ENCODE measurements at places on chromosomes 5 and 9.

- no peak for DNase-seq
Observed at GRCh38 chr5:126055348-126055729, 367.9 kb upstream of the GRAMD2B start.

DNA sequence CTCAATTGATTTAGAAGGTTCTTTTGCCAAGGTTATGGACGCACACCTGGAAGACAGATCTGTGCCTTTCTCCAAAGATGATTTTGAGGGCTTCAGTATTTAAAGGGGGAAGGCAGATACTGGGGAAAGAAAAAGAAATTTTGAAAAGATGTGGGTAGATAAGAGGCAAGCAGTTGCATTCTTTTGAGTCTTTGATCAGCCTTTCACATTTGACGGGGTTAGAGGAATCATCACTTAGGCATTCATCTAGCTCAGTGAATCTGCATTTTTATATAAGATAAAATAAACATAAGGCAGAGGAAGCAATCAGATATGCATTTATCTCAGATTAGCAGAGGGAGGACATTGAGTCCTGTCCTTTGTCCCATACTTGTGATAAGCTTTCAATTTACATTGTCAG is 243.4 kb upstream of the RAI14 start:
- no peak for DNase-seq

GRCh38 chr9:83108208-83108607 is 45.3 kb upstream of the RASEF start:
- DNase-seq: no peak

- DNase-seq: no peak
Observed at GRCh38 chr5:174623433-174624019, 100.9 kb upstream of the MSX2 start.

GRCh38 chr5:169416583-169417196 is 115.8 kb upstream of the SLIT3 start:
- DNase-seq: no peak

GRCh38 chr9:13957089-13957488 is 356.9 kb downstream of the NFIB start:
- no peak for DNase-seq

DNA sequence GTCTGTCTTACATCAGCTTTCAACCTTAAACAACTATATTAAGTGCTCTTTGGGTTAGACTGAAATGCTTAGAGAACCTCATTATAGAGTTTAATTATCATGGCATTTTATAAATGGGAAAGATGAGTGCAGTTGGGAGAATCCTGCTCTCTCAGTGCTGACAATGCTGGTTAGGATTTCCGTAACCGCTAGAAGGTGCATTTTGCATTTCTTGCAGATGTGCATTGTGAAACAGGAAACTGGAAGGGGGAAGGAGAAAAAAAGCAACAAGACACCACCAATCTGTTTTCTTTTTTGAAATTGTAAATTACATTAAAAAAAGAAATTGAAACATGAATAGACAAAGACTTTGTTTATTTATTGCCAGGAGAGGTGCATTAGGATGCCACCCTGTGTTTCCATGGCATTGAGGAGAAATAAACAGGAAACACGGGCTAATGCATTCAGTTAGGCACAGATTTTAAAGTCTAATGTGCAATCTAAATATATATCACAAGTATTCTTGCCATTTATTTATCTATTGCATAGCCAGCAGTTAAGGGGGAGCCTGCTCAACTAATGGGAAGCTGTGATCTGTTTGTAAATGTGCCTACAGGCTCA is 478.9 kb downstream of the PSAT1 start:
- no peak for DNase-seq

GRCh38 chr5:167812871-167813270 is 478.6 kb upstream of the WWC1 start:
- no peak for DNase-seq

- DNase-seq: peak; percentile 69
Observed at GRCh38 chr9:37753489-37754190, at the start of gene TRMT10B. TRMT10B (plus strand) TSS chr9:37753805; CDS start chr9:37761932, 8,127 bp downstream.

DNA sequence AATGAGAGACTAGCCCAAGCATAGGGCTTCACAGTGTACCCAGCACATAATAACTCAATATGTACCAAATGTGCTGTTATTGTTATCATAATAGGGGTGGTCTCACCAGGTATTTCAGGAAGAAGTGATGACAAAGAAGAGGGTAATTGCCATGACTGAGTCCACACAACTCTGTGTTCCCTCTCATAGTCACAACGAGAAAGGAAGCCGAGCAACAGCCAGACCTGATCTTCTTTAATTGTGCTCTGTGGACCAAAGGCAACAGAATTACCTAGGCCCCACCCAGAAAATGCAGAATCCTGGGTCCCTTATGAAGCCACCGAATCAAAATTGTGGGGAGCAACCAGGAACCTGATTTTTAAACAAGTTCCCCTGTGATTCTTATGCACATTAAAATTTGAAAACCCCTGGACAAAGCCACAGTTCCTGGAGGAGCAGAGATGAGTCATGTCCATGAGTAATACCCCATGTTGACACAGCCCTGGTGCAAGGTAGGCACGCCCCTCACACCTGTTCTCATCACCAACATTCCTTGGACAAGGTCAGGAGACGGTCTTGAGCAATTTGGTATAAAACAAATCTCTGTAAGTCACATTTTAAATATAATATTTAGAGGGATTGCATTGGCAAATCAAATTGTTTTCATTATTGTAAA is 5.2 kb downstream of the FGF1 start:
- DNase-seq: no peak

DNA sequence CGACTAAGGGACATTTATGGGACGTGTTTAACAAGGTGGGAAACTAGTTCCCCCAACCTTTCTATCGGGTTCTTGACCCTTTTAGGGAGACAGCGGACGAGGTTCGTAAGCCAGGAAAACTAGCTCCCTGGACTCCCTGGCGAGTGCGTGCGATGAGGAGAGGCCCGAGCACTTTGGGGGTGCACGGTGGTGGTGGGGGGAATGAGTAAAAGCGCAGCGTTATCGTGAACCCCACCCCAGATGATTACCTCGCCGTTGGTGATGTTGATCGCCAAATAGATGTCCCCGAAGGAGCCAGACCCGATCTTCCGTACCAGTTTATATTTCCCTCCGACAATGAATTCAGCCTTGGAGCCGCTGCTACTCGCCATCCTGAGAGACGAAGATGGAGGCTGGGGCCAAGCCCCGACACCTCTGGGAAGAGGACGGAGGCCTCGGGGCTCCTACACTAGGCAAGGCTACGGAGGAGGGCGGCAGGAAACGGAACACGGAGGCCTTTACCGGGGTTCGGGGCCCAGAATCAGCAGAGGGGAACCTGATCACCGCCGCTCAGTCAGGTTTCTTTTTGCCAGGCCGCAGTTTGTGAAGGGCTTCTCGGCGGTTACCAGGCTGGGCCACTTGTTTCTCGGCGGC is 529 bp downstream of the CSNK1A1 start:
- DNase-seq: no peak

DNA sequence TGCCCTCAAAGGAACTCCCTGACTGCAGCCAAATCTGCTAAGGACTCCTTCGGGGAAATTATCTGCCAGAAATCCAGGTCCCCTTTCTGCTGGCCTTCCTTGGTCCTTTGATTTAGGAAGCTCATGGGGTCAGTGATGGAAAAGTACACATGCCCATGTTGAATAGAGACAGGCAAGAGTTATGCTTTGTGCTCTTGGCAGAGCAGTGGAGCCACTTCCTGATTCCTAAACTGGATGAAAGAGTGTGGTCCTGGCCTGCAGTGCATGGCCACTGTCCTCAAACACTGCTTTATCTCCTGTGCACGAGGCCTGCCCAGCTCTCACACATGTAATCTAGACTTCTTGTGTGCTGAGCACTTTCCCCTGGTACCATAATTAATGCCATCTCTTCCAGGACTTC is 2.0 kb upstream of the EBF1 start:
- DNase-seq: no peak

DNA sequence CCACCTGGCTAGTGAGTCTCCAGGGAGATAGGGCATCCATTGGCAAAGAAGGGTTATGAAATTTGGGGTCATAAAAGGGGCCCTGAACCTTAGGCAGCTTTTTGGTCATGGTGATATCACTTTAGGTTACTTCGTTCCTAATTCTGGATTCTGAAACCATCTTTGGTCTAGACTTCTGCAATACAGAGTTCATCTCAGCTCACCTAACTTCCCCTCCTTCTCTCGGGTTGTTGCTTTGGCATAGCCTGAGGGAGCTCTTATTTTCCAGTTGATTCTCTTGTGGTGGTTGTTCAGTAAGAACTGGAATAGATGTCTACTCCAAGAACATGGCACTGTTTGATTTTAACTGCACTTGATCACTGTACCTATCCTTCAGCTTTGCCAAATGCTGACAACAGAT is 148.9 kb upstream of the RUSC2 start:
- DNase-seq: no peak

- DNase-seq: no peak
Observed at GRCh38 chr9:16352791-16353401, 517.6 kb downstream of the BNC2 start.

GRCh38 chr5:138541511-138542179 is 1.4 kb downstream of the ETF1 start:
- no peak for DNase-seq

DNA sequence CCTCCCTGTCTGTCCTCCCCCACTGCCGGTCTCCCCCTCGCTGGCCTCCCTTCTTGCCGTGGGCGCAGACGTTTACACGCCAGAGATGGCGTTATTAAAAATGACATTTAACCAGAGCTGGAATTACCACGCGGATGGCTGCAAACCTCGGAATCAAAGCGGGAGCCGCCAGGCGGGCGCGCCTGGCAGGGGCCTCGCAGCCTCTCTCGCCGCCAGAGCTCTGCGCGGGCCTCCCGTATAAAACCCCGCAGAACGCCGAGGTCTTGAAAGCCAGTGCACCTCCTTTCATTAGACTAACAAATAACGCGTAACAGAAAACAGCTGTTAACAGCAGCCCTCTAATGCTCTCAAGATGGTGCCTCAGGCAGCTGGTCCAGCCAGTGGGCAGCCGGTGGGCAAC is 10.2 kb downstream of the PRRX2 start:
- no peak for DNase-seq

GRCh38 chr5:109533751-109534272 is 124.0 kb upstream of the PJA2 start:
- no peak for DNase-seq

- no peak for DNase-seq
Observed at GRCh38 chr5:126881821-126882600, 105.1 kb downstream of the LMNB1 start.

DNA sequence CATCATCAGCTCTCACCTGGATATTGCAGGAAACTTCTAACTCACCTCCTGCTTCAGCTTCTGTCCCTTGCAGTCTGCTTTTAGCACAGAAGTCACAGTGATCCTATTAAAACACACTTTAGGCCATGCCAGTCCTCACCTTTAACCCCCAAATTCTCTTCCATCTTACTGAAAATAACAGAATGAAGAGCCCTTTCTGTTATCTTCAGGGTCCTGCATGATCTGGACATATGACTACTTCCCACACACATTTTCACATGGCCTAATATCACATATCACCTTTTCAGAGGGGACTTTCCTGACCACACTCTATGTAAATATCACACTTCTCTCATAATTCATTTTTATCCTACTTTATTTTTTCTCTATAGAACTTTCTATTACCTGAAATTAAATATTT is 550.6 kb upstream of the CLINT1 start:
- DNase-seq: no peak

DNA sequence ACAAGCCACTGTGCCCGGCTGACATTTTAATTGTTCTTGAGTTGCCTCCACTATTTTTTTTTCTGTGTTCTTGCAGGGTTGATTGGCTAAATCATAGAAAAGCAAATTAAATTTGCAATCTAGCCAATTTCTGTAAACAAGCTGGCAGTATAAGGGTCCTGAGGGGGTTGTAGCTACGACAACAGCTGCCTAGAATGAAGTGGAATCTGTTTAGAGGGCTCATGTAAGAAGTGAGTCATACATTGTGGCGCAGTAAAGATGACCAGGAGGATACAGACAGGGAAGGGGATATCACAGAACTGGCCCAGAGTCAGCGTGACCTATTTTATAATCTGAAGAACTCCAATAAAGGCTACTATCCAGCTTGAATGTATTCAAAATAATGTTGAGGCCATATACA is 82.2 kb upstream of the TLE1 start:
- DNase-seq: no peak

- no peak for DNase-seq
Observed at GRCh38 chr9:123745451-123745850, 184.5 kb downstream of the DENND1A start.
